ENCODE measurements at places on chromosomes 5 and 9.
A peak's percentile ranks its signal among the peaks of the same experiment; 100 is the strongest.

GRCh38 chr5:173396311-173396993 is 68.2 kb upstream of the STC2 start:
- DNase-seq, result peak; percentile 38

DNA sequence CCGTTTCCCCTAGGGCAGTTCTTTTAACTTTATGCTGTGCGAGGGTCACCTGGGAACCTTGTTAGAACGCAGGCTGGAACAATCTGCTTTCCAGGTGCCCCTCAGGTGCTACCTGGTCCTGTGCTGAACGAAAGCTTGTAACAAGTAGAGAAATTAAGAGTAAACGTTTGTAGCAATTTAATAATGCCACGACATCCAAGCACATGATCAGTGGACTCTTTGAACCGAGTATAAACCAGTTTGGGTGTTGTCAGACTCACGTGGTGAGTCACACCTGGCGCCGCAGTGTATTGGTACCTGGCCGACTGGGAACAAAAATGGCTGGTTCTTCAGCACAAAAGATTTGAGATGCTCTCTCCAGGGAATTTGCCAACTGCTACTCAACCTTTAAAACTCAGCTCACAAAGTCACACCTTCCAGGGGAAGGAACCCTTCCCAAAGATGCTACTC is 926 bp upstream of the MYO10 start:
- DNase-seq, result no peak

DNA sequence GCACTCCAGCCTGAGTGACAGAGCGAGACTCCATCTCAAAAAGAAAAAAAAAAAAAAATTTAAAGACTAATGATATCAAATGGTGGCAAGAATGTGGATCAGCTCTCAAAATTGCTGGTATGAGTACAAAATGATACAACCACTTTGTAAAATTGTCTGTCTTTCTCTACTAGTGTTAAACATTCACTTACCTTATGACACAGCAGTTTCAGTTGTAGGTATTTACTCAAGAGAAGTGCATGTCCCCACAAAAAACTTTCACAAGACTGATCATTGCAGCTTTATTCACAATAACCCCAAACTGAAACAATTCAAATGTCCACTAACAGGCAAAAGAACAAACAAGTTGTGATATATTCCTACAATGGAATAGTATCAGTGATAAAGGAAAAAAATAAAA is 14.7 kb upstream of the CETN3 start:
- no peak for DNase-seq

DNA sequence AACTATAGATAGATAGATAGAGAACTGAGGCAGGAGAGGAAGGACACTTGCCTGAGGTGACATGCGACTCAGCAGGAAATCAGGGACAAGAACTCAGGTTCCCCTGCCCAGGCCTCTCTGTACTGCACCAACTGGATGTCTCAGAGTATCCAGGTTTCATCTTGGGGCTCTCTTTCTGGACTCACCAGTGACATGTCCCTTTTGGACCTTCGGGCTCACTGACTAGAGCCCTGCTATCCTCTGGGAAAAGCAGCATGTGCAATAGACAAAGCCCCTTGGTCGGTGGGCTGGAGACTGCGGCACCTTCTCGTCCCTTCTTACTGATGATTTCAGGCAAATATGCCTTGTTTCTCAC is 104.5 kb downstream of the RGS3 start:
- DNase-seq, result no peak

- DNase-seq, result no peak
Measured at GRCh38 chr5:73418244-73418691, 30.3 kb downstream of the FOXD1 start.

DNA sequence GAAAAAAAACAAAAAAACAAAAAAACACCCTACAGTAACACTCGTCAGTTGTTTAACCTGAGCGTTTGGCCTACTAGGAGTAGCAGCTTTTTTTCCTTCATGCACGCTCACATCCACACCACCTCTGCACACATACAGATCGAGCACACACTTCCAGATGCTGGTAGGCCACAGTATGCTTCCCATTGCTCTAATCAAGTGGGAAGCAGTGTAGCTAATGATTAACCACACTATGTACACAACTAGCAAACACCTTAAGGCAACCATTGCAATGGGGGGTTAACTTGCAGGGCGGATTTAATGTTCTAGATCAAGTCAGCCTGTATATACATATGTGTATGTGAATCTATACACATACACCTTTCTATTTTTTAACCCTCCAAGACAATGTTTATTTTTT is 65.5 kb upstream of the GLRX start:
- no peak for DNase-seq

- no peak for DNase-seq
Measured at GRCh38 chr5:131304414-131304813, 40.6 kb downstream of the CDC42SE2 start.

GRCh38 chr5:157540707-157541446 is 34.7 kb downstream of the ADAM19 start:
- DNase-seq, result no peak

GRCh38 chr5:78961743-78962142 is 23.4 kb downstream of the ARSB start:
- DNase-seq, result no peak

DNA sequence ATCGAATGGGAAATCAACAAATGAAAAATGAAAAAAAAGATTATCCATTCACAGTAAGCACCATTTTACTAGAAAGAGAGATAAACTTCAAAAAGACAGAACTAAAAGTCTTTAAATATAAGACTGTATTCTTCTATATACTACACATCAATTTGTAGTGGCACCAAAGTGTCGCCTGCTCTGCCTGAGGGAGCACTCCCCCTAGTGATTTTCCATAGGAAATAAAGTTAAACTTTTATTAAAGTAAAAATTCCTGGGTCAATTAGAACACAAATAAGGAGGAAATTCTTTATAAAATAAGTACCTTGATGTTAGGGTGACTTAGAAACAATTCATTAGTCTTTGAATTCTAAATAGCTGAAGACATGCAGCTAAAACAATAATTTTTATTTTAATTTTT is 9.7 kb downstream of the RAD1 start:
- no peak for DNase-seq

DNA sequence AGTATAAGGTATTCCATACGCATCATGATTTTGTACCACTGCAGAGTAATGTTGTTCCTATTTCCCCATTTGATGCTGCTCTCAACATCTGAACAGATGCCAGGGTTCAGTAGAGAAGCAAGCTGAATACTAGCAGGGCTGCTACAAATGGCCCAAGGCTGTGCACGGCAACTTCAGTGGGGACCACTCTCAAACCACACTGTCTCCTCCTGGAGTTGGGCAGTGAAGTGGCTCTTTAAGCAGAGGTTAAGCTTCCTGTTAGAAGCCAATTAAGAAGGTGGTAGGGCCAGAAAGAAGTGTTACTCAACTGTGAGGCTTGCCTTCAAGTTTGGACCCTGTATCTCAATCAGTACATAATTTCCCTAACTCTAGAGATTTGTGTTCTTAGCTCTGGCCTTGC is 32.0 kb downstream of the TMEM245 start:
- DNase-seq, result no peak

DNA sequence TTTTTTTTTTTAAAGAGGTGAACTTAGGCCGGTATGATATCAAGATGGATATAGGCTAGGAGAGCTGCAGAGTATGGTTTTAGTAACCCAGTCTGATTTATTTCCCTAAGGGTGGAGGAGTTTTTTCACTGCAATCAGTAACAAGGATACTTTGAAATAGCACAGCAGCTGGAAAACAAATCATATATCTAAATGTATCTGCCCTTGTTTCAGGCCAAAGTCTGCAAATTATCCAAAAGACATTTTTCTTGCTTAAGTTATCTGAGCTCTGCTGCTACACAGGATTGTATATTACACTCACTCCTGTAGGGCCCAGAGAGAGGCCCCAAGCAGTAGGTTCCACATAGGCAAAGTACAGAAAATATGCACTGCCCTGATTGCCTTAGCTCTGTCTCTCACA is 222.4 kb downstream of the NTRK2 start:
- DNase-seq, result no peak

DNA sequence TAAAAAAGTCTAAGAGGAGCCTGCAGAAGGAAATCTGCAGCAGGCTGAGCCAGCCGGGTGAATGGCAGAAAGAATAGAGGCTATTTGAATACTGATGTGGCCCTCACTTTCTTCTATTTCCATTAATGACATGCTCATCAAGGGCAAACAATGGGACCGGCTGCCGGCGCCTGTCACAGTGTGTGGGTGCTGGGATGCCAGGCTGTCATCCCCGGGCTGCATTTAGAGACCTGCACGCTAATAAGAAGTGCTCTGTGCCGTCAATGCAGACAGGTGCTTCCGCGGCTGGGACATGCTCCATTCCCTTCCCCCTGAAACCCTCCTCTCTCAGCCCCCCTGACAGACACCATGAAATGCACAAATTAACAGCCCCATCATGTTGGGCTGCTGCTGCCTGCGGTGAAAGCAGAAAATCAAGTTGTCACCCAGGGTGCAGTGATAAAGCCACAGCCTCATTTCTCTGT is 217.7 kb upstream of the TBCA start:
- peak; percentile 49 for DNase-seq

GRCh38 chr5:17785774-17786173 is 151.5 kb downstream of the TAF11L14 start:
- no peak for DNase-seq

DNA sequence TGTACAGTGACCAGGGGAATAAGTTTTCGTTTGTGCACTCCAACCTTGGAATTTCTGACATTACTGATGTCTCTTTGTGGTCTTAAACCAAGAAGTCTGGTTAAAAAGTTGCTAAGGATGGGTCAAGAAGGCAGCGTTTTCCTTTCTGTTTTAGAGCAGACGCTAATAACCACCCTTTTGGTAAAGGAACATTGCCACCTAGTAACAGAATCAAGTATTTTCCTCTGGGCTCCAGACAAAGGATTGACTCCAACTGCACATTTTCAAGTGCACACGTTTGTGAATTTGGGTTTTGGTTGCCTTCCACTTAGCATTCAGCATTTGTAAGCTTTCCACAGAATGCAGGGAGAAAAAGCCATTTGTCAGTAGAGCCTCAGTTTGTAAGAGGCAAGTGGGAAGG is 22.2 kb upstream of the CEP78 start:
- no peak for DNase-seq

DNA sequence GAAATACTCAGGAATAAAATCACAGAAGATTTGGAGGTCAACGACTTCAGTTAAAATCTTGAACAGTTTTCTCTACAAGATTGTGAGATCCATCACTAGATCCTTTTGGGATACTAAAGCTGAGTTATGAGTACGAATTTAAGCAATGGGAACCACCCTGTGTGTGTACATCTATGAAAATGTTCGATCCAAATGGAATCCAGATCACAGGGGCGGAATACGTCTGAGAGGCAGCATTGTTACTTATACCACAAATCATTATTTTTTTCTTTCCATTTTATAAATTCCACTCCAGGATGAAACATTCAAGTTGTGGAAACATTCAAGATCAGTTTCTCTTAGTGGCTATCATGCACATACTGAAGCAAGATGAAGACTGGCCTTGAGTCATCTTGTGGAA is 239.3 kb upstream of the PAPPA start:
- no peak for DNase-seq

DNA sequence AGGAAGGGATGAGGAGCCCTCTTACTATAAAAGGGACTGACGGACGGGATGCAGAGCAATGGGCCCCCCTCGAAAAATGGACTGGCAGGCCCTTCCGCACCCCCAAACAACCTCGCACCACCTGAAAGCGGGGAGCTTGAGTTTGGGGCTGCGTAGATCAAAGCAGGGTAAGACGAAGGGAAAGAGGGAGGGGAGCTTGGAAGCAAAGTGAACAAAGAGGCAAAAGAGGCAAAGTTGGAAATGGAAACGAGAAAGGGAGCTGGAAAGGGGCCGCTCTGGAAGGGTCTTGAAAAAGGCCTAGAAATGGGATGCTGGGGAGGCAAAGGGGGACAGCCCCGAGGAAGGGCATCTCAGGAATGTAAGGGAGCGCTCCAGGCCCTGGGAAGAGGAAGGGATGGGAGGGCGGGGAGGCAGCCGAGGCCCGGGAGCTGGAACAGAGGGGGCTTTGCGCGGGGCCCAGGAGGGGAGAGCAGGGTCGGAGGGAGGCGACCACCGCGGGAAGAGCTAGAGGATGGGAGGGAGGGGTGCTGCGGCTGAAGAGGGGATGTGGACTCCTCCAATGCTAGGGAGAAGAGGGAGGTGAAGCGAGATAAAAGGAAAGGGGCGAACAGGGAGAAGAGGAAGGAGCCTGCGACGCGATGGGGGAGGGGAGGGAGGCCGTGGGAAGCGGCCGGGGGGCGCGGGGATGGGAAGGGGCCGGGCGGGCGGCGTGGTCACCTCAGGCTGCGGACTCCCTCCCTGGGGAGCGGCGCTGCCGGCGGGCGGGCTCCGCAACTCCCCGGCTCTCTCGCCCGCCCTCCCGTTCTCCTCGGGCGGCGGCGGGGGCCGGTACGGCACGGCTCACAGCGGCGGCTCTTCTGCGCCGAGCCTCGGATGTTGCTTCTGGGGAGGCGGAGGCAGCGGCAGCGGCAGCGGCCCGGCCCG is 577 bp downstream of the RNF145 start:
- DNase-seq, result peak; percentile 53

- no peak for DNase-seq
Measured at GRCh38 chr5:141958113-141958512, at the start of gene PCDH12. TSS of gene PCDH12 (minus strand) at chr5:141958202. CDS start at chr5:141957851, 351 bp downstream.

DNA sequence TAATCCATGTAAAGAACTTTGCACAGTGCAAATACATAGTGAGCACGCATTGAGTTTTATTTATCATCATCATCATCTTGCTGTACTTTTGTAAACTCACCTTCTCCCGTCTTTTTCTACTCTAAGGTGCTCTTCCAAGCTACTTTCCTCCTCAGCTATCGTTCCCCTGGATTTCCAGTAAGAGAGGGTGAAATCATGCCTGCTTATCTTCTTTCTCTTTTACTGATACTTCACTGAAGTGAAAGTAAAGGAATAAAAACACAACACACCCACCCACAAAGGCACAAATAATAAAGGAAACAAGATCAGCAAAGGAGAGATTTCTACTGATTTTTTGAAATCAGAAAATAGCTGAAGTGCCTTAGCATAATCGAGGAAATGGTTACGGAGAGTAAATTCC is 509.9 kb downstream of the RAB3C start:
- no peak for DNase-seq

DNA sequence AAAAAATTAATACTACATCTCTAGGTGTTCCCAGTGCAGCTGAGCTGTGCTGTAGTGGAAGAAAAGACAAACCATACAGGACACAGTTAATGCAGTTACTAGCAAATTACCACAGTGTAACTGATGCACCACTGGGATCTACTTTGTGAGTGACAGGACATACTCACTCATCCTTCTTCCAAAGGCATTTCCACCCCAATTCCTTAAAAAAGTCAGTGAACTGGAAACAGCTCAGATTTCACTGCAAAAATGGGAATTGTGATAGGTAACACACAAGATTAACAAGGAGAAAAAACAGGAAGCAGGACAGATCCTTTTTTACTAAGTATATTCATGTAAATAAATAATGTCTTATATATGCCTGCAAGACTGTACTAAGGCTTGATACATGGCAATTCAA is 109.6 kb downstream of the DMAC1 start:
- DNase-seq, result no peak

DNA sequence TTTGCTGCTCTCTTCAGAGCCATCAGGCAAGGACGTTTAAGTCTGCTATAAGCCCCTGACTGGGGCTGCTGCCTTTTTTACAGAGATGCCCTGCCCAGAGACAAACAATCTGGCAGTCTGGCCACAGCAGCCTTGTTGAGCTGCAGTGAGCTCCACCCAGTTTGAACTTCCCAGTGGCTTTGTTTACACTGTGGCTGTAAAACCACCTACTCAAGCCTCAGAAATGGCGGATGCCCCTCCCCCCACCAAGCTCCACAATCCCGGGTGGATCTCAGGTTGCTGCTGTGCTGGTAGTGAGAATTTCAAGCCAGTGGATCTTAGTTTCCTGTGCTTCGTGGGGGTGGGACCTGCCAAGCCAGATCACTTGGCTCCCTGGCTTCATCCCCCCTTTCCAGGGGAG is 59.7 kb upstream of the SNCAIP start:
- no peak for DNase-seq
